ENCODE measurements at places on chromosomes 3 and 15.

DNA sequence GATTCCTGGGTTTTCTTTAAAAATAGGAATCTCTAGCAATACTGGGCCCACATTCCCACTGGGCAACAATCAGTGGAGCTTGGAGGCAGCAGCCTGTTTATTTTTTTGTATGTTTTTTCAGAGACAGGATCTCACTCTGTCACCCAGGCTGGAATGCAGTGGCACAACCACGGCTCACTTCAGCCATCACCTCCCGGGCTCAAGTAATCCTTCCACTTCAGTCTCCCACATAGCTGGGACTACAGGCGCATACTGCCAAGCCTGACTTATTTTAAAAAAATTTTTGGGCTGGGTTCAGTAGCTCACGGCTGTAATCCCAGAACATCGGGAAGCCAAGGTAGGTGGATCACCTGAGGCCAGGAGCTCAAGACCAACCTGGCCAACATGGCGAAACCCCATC lies 29.1 kb upstream of the GNB5 start:
- DNase-seq: no peak

- no peak for DNase-seq
These were observed 207.1 kb upstream of the PFN2 start for GRCh38 chr3:150177673-150178381.

GRCh38 chr3:40521254-40521653 lies 3.5 kb upstream of the ZNF621 start:
- DNase-seq: no peak

DNA sequence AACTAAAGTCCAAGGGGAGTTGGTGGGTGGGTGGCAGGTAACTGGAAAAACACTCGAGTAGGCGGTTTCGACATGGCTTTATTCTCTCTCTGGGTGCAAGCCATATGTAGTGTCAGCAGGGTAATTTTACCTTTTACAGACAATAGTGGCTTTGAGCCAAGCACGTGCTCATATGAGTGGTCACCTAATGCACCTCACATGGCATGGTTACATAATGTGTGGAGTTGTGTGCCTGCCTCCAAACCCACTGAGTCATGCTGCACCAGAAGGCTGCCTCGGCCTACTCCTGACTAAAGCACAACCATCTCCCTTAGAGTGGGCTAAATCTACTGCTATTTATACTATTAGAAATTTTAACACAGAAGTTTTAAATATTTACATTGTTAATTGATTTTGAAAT lies 16.5 kb downstream of the CCRL2 start:
- DNase-seq: no peak

DNA sequence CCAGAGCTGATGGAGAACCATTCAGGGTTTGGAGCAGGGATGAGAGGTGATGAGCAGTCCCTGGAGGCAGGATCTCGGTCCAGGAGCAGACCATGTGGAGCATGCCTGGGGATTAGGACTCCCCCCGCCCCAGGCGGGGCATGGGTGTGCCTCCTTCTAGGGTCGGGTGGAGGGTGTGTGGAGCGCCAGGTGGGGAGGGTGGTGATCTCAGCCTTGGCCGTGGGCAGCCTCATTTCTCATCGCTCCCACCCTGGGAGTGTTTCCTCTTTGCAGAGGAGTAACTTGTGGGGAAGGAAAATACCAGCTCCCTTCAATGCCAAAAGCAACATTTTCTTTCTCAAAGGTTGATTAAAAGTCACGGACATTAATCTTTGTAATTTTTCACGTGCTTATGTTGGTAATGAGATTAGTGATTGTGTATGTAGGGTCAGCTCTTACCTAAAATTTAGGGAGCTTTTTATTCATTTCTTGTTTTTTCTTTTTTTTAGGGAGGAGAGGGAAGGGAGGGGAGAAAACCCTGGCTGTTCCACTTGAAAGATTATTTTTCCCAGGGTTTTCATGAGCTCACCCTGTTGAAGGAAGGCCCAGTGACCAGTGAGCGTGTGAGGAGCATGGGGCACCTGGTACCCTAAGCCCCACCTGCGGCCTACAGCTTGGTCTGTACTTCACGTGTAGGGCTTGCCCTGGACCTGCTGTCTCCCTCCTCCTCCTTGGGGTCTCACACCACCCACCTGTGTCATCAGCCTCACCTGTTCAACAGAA lies 11.0 kb downstream of the FBLN2 start:
- no peak for DNase-seq

DNA sequence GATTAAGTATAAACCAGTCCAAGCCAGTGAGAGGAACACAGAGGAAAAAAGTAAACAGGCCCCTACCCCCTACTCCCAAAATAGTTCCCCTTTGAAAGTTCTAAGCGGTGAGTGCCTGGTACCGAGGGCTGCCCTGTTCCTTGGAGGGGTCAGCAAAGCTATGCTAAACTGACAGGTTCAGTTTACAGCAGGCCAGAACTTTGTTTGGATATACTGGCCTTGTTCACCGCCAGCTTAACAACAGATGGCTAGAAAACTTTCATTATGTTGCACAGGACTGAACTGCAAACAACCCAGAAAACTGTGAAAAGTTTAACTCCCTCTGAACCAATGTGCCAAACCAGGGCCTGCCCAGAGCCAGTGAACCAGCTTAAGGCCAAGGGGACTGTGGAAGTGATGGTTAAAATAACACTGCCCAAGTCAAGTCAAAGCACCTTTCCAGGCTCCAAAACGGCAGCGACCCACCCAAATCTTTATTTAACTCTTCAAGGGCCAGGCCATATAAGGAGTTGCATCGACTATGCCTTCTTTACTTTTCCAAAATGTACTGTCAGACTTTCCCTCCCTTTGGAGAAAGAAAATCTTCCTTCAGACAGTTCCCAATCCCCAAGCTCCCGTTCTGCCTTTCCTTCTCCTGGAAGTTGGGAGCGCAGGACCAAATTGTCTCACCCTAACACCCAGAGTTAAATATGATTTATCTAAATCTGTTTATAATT lies 448.0 kb downstream of the FOXP1 start:
- no peak for DNase-seq

DNA sequence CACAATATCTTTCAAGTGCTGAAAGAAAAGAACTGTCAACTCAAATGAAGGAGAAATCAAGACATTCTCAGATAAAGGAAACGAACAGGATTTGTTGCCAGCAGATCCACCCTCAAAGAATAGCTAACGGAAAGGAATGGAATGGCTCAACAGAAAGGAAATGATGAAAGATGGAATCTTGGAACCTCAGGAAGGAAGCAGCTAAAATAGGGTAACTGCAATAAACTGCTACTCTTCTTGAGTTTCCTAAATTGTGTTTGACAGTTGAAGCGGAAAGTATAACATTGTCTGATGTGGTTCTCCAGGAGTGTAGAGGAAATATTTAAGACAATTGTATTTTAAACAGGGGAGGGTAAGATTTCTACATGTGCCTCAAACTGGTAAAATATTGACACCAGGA lies 22.0 kb downstream of the PRR23E start:
- DNase-seq: no peak

GRCh38 chr3:72453706-72454105 lies 394.5 kb downstream of the SHQ1 start:
- no peak for DNase-seq

- DNase-seq: peak; percentile 78
These were observed 13.6 kb upstream of the SMCO1 start for GRCh38 chr3:196528639-196529233.

DNA sequence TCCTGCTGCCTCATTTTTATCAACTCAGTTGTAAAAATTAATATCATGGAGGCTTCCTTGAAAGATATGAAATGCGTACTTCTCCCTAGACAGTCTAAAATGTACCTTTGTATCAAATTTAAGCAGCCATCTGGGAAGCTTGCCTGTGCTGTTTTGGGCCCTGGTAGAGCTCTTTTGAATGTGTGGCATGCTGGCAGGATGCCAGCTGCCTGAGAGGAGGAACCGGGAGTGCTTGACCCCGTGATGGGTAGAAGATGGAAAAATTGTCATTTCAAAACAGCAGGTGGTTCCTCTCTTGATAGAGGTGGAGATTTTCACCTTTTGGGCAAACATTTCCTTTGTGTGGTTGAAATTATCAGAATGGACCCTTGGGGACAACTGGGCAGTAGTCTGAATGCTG lies 245.3 kb downstream of the RPLP1 start:
- DNase-seq: no peak

DNA sequence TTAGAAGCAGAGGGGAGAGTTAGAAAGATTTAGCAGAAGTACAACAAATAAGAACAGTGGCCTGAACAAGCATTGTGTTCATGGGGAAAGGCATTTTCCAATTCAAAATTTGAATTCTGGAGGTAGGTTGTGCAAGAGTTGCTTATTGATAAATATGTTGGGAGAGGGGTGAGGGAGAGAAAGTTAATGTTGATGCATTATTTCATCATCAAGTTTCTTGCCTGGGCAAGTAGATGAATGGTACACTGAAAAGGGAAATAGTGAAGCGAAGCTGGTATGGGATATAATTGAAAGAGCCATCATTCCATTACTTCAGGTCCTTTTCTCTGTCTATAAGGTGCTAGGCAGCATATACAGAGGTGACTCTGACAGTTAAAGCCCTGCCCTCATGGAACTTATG lies 288.9 kb upstream of the GBE1 start:
- DNase-seq: no peak

- DNase-seq: no peak
These were observed 29.6 kb downstream of the CHRD start for GRCh38 chr3:184409331-184409926.

DNA sequence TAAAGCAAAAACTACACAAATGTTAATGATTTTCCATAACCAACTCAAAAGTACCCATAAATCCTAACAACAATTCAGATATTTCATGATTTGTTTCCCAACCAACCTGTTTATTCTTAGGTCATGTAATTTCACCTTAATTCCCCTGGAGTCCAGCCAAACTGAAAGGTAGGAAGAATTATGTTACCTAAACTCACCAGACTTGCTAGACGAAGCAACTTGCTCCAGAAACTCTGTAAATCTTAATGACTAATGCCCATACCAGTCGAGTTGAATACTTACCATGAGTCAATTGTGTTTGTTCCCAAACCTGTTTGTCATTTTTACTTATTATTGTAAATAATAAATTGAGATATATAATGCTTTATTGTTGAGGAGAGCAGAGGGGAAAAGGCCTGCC lies 1030.0 kb downstream of the TBL1XR1 start:
- no peak for DNase-seq

DNA sequence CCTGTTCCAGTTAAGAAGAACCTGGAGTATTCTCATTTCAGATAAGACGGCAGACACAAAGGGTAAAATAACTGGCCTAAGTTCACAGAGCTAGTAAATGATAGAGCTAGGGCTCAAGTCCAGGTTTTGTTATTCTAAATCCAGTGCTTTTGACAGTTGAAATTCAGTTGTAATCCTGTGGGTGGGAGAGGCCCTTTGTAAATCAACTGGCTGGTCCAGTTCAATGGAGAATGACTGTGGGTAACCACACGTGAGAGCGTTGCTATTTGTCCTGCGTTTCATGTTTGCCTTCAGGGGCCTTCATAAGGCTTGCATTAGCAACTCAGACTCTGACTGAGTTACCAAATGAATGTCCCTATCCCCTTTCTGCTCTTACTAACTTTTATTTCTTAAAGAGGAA lies 24.2 kb upstream of the CD96 start:
- no peak for DNase-seq

DNA sequence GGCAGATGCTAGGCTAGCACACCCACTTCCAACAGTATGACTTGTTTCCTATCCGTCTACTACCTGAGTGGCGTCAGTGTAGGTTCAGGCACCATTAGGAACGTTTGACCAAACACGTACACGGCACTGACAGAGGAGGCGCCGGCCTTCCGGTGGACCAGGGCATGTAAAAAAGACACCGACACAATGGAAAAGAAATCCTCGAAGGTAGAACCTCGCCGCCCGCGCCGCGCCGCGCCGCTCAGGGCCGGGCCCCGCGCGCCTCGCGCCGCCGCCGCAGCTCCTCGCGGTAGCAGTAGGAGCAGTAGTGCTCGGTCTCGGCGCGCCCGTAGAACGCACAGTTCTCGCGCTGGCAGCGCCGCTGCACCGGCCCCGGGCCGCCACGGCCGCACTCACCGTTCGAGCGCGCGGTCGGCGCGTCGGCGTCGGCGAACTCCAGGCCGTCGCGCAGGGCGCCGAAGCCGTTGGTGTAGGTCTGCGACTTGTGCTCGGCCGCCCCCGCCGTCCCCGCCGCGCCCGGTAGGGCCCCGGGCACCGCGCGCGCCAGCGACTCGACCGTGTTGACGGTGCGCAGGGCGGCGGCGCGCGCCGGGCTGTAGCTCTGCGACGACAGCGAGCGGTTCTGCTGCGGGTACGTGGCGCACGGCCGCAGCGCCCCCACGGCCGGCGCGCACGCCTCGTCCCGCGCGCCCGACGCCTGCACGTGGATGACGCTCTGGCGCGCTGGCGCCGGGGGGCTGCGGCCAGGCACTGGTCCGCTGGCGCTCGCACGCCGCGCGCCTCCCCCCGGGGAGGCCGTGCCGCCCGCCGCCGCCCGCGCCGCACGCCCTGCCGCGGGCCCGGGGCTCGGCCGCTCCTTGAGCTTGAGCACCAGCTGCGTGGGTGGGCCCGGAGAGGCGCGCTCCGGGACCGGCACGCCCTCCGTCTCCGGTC lies 156.7 kb downstream of the KLF13 start:
- peak; percentile 39 for DNase-seq

DNA sequence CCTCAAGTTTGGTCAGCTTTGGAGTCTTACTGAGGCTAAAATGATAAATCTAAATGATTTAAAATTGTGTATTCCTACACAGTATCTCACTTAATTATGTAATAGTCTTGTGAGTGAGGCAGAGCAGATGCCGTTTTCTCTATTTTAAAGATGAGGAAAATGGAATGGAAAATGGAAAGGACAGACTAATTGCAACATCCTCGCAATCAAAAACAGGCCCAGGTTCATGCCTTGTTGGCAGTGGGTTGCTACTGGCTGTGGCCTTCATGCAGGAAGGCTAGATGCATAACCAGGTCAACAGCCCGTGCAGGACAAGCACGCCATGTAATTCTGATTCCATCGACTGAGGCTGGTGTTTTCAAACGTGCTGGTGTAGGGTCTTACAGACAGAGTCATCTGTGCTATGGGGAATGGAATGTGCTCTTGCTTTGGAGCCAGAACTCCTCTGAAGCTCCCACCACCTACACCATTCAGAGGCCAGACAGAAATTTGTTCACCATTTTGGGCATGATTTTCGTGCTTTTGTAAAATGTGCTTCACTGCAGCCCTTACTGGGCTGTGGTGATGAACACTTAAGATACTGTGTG lies 37.9 kb downstream of the MLH1 start:
- DNase-seq: no peak

GRCh38 chr15:70669966-70670658 lies 93.2 kb downstream of the UACA start:
- no peak for DNase-seq

- DNase-seq: no peak
These were observed 17.2 kb downstream of the GCSAM start for GRCh38 chr3:112115806-112116383.

- DNase-seq: no peak
These were observed 27.6 kb upstream of the NUDT16 start for GRCh38 chr3:131353986-131354385.

Data from stimulated activated CD4-positive, alpha-beta T cell treated with anti-CD3 and anti-CD28 coated beads, TNF-alpha, amount 100 ng/mL, for 48 hours (primary cell).